HAP-1 (cell line): ENCODE measurements at places on chromosomes 5 and 9.

DNA sequence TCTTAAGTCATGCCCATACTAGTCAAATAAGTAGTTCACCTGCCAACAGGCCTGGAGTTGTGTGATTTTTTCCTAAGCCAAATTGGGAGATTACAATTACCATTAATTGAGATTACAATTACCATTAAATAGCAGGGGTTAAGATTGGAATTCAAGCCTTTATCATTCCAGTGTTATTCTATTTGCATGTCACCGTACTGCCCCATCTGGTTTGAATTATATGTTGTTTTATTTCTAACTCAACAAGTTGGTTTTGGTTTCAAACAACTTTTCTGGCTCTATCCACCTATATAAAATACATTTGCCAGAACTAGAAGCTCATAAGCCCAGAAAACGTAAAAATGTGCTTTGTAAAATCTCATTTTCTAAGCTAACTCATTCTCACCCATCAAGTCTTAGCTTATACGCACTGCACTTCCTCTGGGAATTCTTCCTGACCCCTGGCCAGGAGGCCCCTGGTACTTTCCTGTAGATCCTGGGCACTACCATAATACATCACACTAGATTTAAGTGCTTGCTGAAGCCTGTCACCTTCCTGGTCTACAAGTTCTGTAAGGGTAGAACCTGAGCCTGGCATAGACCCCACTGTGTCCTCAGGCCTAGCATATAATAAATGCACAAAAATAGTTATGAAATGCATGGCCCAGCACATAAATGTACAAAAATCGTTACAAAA is 242.0 kb upstream of the TRPM3 start:
- DNase-seq, result no peak

DNA sequence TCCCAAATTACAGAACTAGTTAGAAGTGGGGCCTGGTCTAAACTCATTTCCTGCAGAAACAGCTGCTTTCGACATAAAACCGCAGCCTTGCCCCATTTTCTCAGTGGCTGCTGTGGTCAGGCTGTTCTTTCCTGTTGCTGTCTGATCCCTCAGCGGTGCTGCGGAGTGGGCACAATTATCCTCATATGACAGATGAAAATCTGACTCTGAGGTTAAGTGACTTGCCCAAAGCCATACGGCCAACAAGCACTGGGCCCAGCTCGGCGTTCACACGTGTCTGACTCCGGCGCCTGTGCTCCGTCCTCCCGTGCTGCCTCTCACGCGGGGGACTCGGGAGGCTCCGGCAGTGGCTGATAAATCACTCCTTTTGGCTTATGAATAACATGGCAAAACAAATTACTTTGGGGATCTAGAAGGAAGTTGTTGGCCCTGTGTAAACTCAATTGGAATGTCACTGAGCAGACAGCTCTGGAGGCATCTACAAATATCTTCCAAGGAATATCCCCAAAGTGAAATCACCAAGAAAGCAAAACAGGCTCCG is 142.6 kb upstream of the LMX1B start:
- DNase-seq, result no peak

DNA sequence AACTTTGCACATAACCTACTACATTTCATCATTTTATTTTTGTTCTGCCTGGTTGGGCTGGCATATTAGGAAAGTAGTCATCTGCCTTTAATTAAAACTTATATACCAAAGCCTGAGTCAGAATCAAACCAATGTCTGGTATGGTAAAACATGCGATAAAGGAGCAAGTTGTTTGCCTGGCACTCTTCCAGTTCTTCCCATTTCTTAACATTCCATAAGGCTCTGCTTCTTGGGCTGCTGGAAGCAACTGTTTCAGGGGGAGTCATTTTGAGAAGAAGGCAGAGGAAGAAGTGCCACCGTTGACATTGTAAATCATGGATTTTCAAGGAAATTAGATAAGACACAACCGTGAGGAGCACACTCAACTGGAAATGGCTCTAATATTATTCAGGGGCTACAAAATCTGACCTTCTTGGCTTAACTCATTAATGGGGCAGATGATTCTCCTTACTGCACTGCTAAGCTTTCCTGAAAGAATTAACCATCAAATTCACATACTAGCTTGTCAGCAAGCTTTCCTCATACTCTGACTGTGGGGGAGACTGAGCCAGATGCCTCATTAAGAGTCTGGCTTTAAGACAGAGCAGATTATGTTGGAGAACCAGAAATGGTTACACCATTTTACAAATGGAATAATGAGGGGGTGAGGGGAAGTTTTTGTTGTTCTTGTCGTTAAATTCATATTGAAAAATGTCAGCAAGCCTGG is 391.0 kb downstream of the TMEM232 start:
- DNase-seq, result no peak

DNA sequence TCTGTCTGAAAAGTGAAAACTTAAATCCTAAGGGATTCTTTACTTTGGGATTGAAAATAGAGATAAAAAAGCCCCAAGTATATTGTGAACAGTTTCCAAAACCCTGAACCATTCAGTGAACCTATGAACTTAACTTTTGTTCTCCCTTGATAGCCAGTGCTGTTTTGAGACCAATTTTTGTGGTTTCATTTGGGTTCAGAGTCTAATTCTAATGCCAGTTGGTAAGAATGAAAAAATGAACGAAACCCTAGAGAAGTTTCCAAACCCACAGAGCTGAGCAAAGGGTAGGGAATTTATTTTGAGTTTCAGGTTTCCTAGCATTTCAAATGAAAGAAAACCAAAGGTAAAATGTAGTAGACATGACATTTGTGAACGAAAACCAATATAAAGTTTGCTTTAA is 1366.8 kb downstream of the EFNA5 start:
- DNase-seq, result no peak

DNA sequence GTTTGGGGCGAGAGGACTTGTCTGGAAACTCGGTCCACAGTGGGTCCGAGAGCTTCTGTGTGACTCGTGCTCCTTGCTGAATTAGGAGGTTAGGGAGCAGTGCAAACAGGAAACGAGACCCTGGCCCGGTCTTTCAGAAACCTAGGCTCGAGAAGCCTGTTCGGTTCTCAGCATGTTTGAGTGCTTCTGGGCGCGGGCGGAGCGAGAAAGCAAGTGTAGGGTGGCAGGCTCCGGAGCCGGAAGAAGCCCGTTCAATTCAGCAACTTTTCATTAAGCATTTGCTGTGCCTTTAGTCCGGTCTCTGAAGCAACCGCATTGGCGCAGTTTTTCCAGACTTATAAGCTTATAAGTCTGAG is 547 bp downstream of the CLTA start:
- DNase-seq, result peak; percentile 38
